ENCODE measurements at places on chromosomes 1 and 21.

DNA sequence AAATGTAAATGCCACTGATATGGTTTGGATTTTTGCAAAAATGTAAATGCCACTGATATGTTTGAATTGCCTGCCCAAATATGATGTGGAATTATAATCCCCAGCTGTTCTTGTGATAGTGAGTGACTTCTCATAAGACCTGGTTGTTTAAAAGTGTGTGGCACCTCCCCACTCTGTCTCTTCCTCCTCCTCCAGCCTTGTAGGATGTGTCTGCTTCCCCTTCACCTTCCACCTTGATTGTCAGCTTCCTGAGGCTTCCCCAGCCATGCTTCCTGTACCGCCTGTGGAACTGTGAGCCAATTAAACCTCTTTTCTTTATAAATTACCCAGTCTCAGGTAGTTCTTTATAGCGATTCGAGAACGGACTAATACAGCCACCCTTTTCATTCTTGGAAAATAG lies 1.3 kb upstream of the CCT8 start:
- DNase-seq: no peak

DNA sequence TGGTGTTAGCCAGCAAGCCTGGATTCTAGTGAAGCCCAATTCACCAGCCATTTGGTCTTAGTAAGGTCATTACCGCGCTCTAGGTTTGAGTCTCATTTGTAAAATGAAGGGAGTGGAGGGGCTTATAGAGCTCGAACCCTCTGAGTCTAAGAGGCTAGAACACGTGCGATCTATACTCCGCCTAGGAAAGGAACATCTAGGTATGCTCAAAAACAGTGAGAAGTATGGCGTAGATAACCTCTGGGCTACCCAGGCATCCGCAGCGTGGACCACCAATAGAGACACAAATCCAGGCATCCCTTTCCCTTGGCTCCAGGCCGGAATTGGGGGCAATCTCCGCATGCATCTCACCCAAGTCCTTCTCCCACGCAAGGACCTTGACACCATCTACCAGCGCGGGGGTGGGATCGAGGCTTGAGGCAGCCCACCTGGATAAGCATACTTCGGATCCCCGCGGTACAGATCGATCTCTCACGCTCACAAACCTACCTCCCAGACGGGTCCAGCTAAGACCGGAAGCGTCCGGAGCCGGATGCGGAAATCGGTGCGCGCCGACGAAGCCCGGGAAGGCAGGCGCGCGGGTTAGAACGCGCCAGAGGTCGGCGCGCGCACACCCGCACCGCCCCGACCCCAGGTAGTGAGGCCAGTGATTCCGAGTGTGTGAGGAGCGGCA lies at the start of gene METTL25B:
METTL25B (plus strand) TSS at position 544 of the 673 bp plus-strand sequence. CDS start 636 bp downstream, outside the sequence.
- DNase-seq: peak; percentile 66

- DNase-seq: peak; percentile 54
Measured at GRCh38 chr1:30743584-30744059, 14.0 kb downstream of the LAPTM5 start.

GRCh38 chr1:21667348-21668231 lies 1.6 kb downstream of the RAP1GAP start:
- no peak for DNase-seq

GRCh38 chr21:35025206-35026152 lies 23.6 kb downstream of the RUNX1 start:
- DNase-seq: no peak

DNA sequence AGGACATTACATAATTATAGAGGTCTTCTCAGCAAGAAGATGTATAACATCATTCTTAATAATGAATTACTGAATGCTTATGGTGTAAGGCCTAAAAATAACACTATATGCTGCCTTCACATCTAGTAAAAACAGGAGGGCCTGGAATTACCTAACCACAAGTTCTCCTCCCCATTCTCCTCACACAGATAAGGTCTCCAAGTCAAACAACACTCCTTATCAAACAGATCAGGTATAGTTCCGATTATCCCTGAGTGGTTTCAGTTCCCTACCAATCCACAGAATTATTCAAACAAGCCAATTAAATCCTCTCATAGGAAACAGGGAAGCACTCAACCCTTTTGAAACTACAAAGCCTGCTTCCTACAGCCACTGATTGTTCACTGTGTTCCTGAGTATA lies 4.0 kb upstream of the AGBL4 start:
- no peak for DNase-seq

DNA sequence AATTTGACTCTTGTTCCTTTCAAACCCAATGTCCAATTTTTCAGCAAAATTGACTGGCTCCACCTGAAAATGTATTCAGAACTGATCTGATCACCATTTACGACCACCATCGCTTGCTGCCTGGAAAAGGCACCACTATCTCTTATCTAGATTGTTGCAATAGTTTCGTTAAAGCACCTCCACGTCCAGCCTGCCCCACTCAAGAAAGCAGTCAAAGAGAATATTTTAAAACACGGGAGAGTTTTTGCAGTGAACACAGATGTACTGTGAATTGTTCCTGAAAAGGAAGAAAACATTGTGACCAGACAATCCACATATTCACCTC lies 4.0 kb upstream of the OR11L1 start:
- no peak for DNase-seq

GRCh38 chr1:29379443-29380073 lies 143.2 kb downstream of the PTPRU start:
- DNase-seq: no peak

DNA sequence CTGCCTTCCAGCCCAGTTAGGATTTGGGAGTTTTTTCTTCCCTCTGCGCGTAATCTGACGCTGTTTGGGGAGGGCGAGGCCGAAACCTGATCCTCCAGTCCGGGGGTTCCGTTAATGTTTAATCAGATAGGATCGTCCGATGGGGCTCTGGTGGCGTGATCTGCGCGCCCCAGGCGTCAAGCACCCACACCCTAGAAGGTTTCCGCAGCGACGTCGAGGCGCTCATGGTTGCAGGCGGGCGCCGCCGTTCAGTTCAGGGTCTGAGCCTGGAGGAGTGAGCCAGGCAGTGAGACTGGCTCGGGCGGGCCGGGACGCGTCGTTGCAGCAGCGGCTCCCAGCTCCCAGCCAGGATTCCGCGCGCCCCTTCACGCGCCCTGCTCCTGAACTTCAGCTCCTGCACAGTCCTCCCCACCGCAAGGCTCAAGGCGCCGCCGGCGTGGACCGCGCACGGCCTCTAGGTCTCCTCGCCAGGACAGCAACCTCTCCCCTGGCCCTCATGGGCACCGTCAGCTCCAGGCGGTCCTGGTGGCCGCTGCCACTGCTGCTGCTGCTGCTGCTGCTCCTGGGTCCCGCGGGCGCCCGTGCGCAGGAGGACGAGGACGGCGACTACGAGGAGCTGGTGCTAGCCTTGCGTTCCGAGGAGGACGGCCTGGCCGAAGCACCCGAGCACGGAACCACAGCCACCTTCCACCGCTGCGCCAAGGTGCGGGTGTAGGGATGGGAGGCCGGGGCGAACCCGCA lies at the start of gene PCSK9:
PCSK9 (plus strand) TSS at position 207 of the 741 bp plus-strand sequence; CDS start at position 497, 290 bp downstream.
- no peak for DNase-seq

GRCh38 chr1:202987922-202988583 lies 19.1 kb upstream of the TMEM183A start:
- DNase-seq: no peak

GRCh38 chr1:203907901-203908300 lies 46.5 kb downstream of the SNRPE start:
- no peak for DNase-seq

GRCh38 chr1:52632732-52633290 lies at the start of gene SHISAL2A:
Gene SHISAL2A, plus strand, starts transcription at chr1:52633168. Its CDS starts 326 bp downstream, at chr1:52633494.
- DNase-seq: peak; percentile 37

DNA sequence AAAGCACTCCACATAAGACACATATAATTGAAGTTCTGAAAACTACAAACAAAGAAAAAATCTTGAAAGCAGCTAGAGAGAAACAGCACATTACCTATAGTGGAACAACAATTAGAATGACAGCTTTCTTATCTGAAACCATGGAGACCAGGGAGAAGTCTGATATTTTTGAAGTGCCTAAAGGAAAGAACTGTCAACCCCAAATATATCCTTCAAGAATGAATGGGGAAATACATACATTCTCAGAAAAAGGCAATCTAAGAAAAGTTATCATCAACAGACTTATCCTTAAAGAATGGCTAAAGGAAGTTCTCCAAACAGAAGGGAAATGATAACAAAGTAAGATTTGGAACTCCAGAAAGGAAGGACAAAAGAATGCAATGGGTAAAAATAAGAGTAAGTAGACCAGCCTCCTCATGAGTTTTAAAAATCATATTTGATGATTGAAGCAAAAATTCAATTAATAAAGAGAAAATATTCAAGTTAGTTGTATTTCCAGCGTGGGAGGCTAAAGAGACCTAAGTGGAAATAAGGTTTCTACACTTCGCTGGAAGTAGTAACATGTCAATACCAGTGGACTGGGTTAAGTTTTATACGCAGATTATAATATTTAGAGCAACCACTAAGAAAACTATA lies 170.8 kb upstream of the SAMSN1 start:
- no peak for DNase-seq

DNA sequence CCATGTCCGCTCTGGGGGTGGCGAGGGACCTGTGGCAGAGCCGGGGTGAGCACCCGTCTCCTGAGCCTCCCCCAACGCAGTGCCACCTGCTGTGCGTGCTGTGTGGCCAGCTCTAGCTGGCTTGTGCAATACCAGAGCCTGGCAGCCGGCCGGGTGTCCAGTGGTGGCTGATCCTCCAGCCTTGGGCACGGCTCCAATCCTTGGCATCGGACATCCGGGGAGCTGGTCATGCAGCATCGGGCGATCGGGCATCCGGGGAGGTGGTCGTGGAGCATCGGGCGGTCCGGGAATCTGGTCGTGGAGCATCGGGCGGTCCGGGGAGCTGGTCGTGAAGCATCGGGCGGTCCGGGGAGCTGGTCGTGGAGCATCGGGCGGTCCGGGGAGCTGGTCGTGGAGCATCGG lies 8.1 kb downstream of the SLX9 start:
- no peak for DNase-seq

DNA sequence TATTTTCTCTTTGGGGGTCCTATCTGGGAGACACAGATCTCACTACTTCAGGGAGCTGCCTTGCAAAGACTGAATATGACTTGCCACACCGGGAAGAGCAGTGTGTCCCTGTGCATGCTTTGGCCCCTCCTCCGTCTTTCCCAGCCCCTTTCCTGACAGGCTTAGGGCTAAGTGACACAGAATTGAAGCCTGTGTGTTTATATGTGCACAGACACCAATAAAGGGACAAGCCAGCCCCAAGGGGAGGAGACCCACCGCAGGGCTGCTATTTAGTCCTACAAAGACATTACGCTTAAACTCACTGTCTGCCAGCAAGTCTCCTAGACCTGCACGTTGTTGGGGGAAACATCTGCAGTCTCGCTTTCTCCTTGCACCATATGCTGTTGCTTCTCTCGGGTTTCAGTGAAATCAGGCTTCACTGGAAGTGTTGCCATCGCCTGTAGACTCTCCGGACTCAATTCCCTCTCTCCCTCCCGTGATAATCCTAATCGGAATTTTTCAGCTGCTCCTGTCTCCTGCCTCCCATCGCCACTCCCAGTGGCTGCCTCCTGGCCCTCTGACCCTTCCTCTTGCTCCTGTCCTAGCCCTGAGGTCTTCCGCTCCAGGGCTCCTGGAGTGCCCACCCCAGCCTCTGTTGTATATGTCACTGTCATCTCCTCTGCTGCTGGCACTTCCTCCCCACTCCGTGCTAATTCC lies 58.5 kb upstream of the LRRC53 start:
- DNase-seq: no peak

DNA sequence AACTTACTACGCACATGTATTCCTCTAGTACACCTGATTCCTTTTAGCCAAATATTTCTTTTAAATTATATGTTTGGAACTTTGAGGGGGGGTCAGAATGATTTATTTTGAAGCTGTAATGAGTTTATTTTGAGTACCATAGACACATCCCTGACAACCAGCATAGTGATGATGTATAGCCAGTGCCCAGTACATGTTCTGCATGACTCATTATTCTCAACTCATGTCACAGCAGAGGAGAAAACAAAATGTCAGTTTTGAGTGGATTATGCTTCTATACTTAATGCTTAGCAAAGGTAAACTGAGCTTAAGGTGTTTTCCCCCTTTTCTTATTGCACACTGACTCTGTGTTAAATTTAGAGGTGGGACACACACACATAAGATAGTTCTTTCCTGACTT lies 22.4 kb upstream of the LEPR start:
- no peak for DNase-seq

- no peak for DNase-seq
Measured at GRCh38 chr21:33028773-33029384, 3.1 kb downstream of the OLIG2 start.

- no peak for DNase-seq
Measured at GRCh38 chr1:39737546-39738169, 1.0 kb upstream of the PPIE start.

DNA sequence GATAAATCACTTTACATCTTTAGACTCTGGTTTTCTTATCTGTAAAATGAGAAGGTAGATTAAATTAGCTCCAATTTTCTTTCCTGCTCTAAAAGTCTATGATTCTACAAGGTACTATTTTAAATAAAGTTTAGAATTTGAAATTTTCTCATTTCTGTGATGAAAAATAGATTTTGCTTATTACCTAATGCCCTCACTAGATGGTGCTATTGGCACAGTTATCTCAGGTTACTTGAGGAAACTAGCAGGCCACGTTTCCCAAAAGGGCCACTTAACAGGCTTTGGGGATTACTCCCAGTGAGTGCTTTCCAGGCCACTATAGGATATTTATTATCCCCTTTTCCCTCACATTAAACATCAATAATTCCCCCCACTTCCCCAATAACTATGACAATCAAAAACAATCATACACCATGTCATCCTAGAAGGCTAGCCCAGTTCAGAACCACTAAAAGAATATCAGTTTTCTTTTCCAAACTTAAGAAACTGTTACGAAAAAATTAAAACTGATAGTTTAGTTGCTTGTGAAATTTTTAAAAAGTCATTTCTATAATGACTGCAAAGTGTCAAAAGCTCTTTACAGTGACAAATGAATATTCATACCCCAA lies 30.6 kb downstream of the OMA1 start:
- no peak for DNase-seq

DNA sequence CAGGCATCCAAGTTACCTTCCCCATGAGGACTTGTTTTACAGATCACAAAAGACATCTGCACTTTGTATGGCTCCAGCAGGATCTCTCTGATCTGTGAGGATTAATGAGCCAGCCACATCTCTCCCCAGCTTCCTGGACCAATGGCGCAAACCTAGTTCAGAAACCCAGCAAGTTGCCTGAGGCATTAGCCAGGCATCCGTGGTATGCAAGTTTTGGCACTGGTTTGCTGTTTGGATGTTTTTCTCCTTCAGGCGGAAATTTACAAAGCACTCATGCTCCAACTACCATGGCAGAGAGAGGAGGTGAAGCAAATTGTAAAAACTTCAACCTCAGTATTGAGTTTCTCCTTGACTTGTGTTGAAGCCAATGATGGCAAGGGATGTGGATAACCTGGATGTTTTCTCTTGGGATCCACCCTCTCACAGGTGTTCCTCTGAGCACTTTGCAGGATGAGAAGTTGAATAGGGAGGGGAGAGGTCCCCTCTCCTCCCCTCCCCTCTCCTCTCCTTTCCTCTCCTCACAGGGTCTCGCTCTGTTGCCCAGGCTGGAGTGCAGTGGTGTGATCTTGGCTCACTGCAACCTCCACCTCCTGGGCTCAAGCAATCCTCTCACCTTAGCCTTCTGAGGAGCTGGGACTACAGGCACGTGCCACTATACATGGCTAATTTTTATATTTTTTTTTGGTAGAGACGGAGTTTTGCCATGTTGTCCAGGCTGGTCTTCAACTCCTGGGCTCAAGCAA lies 25.6 kb upstream of the ENO1 start:
- DNase-seq: no peak

- DNase-seq: no peak
Measured at GRCh38 chr1:31934706-31935629, 3.2 kb downstream of the PTP4A2 start.

- DNase-seq: peak; percentile 53
Measured at GRCh38 chr1:39258146-39258924, 53.8 kb downstream of the MACF1 start.
